ENCODE measurements at places on chromosomes 7 and 10. TPM values are rescaled to one million over a fixed set of nuclear protein-coding genes. Genes with fewer than 3 reads are reported as not detected.

Gene ZNF25
- 15.6 TPM for total RNA-seq

- peak overlapping the region; percentile 77 for H3K4me3 ChIP-seq
- H3K4me1 ChIP-seq: peaks cover 20% of the 10 kb centered on the region
- DNase-seq: peak; percentile 77
- H3K27me3 ChIP-seq: peaks cover 39% of the 10 kb centered on the region
- H3K27ac ChIP-seq: peak overlapping the region; percentile 95
- H3K36me3 ChIP-seq: no peaks in the 10 kb centered on the region
These were observed 857 bp downstream of the MEOX2 start for GRCh38 chr7:15685358-15686294.

GRCh38 chr10:119252470-119253151 lies 45.2 kb downstream of the GRK5 start:
- H3K27ac ChIP-seq: peak overlapping the region; percentile 92
- H3K4me3 ChIP-seq: no peak overlapping the region
- peaks cover 2% of the 10 kb centered on the region for H3K36me3 ChIP-seq
- H3K27me3 ChIP-seq: no peaks in the 10 kb centered on the region
- DNase-seq: no peak

Gene CTAGE8
- 1.1 TPM for total RNA-seq

GRCh38 chr10:22606164-22606614 lies 108.2 kb downstream of the PIP4K2A start:
- H3K4me1 ChIP-seq: peaks cover 2% of the 10 kb centered on the region
- no peaks in the 10 kb centered on the region for H3K27me3 ChIP-seq
- peaks cover 10% of the 10 kb centered on the region for H3K36me3 ChIP-seq
- H3K4me3 ChIP-seq: no peak overlapping the region
- no peak overlapping the region for H3K27ac ChIP-seq

- peaks cover 35% of the 10 kb centered on the region for H3K4me1 ChIP-seq
- H3K27ac ChIP-seq: peak overlapping the region; percentile 38
- DNase-seq: no peak
- H3K36me3 ChIP-seq: no peaks in the 10 kb centered on the region
- no peaks in the 10 kb centered on the region for H3K27me3 ChIP-seq
These were observed 38.9 kb downstream of the CCNY start for GRCh38 chr10:35375091-35375765.

Data from muscle of leg (tissue), 16 donors.